ENCODE measurements at places on chromosomes 11 and 22.

GRCh38 chr11:132531921-132532320 is 1000.4 kb downstream of the OPCML start:
- no peak for DNase-seq

- no peak for DNase-seq
These were observed 324.4 kb upstream of the B3GAT1 start for GRCh38 chr11:134736251-134736947.

- DNase-seq: no peak
These were observed 340.9 kb downstream of the LRRC4C start for GRCh38 chr11:41118521-41118920.

DNA sequence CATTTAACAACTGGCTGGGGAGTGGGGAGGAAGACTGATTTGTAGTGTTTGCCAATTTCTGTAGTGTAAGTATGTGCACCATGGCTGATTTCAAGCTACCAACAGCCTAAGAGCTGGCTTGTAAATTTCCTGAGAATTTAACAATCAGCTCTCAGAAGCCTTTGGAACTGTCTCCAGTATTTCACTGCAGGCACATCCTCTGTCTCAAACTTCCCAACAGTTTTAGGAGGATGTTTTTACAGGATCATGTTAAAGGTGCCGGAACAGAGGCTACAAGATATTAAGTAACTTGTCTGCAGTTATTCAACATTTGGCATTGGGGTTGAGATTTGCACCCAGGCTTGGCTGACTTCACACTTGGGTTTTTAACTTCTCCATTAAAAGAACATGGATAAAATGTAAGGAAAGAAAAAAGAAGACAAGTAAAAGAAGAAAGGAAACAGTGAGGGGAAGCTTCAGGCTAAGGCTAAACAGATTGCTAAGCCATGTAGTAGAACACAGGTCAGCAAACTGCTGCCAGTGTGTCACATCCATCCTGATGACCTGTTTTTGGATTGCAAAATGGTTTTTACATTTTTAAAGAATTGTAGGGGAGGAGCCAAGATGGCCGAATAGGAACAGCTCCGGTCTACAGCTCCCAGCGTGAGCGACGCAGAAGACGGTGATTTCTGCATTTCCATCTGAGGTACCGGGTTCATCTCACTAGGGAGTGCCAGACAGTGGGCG is 204.8 kb upstream of the SESN3 start:
- DNase-seq: no peak

GRCh38 chr22:36369004-36369921 is 18.5 kb downstream of the MYH9 start:
- DNase-seq: no peak

DNA sequence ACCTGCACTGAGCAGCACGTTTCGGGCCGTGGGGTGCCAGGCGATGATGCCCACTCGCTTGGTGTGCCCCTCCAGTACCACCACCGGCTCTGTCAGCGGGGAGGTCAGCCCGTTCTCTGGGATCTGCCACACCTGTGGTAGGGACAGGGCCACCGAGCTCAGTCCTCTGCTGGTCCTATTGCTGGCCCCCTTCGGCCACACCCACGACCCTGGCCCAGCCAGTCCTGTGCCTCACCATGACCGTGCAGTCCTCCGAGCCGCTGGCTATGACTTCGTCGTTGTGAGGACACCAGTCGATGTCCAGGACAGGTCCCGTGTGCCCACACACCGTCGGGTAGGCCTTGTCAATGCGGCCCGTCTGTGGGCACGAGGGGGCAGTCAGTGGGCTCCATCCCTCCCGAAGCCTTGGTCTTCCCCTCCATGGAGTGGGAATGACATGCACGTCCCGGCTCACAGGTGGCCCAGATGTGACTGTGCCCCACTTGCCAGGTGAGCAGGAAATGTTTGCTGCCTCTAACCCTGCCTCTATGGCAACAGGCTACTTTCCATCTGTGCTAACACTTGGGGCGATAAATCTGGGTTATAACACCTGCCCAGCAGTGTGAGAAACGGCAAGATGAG is 1.4 kb downstream of the CORO1B start:
- DNase-seq: no peak

GRCh38 chr22:38325587-38325986 is 8.4 kb upstream of the CSNK1E start:
- DNase-seq: no peak

GRCh38 chr11:32105871-32106560 is 15.1 kb downstream of the RCN1 start:
- no peak for DNase-seq

- DNase-seq: no peak
These were observed 7.0 kb upstream of the FCHSD2 start for GRCh38 chr11:73149105-73149504.

DNA sequence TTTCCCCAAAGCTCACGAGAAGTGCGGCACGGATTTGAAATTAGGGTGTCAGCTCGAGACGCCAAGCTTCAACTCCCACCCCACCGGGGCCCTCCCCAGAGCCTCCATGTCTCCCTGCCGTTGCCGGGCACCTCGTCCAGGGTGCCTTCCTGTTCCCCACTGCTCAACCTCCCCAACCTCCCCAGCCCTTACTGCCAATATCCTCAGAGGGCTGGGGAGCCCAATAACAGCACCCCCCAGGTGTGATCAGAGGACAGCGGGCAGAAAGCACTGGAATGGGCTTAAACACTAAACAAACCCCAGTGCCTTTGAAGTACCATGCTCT is 1336.4 kb downstream of the TBC1D22A start:
- DNase-seq: no peak

- no peak for DNase-seq
These were observed 4.2 kb downstream of the MUC5B start for GRCh38 chr11:1226986-1227550.

DNA sequence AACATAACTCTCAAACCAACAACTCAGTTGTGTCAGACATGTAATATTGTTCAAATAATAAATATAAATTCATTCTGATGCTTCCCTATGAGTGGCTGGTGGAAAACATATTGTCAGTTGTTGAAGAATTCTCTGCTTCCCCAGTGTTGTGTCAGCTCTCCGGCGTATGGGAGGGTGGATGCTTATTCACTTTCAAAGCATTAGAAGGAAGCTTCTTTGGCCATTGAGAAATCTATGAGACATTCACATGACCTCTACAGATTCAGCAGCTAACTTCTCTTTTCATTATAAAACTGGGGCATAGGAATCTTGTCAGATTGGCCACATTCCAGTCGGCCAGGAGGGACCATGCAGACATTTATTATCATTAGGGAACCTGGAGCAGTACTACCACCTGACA is 2.9 kb downstream of the OR51V1 start:
- DNase-seq: no peak

DNA sequence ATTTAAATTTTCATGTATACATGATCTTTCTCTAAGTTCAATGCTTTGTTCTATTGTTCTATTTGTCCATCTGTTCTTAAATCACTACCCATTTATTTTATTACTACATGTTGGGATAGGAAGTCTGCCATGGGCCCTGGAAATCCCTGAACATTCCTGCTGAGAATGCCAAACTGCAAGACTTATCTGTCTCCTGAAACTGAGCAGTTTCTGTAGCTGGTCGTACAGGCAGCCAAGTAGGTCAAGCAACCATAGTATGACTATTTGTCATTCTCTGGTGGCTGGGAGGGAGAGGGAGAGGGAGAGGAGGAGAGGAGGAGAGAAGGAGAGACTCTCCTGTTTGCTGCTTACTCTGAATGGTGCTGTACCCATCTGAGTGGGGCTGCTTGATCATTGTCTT is 82.8 kb upstream of the SNX19 start:
- no peak for DNase-seq

DNA sequence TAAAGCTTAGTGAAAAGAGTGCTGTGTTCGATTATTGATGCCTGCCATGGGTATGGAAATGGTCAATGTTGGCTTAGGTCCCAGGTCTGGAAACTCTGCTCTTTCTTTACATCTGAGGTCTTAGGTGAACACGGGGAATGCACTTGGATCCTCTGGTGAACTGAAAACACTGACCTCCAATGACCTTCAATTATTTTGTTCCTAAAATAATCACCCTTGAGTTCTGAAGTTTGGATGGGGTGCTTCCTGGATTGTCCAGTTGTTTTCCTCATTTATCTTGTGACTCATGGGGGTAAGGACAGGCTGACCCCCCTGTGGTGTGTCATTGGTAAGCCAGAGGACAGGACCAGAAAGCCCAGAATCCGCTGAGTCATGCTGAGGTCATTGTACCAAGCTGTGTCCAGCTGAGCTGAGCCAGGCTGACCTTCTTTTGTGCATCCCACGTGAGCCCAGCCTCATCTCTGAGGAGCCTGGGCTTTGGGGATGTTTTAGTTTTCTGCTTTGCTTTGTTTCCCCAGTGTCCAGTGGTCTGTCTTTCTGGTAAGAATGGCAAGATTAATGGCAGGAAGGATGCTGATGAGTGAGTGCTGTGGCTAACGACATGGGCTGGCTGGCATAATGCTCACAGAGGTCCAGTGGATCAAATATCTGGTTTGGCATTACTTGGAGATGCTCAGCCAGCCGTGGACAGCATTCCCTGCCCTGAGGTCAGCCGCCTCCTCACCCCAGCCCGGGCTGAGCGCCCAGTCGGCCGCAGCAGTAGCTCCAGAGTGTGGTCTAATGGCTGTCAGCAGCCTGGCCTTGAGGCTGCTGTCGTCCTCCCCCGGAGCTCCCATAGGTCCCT is 35.6 kb downstream of the AMPD3 start:
- no peak for DNase-seq

- no peak for DNase-seq
These were observed 19.2 kb downstream of the NPTXR start for GRCh38 chr22:38824585-38824984.

GRCh38 chr11:1419811-1420210 is 30.1 kb downstream of the BRSK2 start:
- no peak for DNase-seq

GRCh38 chr22:50695421-50696250 is 23.0 kb downstream of the SHANK3 start:
- no peak for DNase-seq

DNA sequence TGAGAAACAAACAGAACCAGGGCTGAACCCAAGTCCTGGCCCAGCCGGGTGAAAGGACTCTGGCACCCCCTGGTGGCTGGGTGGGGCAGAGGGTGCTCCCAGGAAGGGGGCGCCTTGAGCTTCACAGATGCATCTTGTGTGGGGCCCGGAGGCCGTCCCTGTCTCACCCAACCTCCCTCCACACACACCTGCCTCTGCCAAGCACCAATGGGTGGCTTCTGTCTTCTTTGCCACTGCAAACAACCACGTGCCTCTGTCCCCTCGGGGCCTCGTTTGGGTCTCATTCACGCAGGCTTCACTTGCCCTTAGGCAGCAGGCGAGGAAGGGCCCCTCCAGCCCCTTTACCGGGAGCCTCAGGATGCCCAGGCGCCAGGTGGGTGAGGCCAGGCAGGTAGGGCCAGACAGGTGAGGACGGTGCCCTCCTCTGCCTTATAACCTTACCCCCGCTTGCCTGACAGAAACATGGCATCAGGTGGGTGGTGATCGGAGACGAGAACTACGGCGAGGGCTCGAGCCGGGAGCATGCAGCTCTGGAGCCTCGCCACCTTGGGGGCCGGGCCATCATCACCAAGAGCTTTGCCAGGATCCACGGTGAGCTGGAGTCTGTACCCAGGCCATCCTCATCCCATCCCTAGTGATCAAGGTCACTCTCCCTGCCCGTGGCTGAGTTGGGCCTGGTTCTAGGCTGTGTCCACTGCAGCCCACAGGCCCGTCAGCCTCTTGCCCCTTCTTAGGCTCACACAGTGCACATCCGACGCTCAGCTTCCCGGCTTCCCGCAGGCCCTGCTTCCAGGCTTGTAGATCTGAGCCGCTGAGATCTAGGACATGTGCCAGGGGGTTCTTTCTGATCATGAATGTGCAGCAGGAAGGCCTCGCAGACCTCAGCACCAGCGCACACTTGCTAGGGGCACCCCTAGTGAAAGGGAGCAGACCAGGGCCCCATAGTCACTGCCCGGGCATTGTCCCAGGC is 17.2 kb downstream of the POLR3H start:
- no peak for DNase-seq

DNA sequence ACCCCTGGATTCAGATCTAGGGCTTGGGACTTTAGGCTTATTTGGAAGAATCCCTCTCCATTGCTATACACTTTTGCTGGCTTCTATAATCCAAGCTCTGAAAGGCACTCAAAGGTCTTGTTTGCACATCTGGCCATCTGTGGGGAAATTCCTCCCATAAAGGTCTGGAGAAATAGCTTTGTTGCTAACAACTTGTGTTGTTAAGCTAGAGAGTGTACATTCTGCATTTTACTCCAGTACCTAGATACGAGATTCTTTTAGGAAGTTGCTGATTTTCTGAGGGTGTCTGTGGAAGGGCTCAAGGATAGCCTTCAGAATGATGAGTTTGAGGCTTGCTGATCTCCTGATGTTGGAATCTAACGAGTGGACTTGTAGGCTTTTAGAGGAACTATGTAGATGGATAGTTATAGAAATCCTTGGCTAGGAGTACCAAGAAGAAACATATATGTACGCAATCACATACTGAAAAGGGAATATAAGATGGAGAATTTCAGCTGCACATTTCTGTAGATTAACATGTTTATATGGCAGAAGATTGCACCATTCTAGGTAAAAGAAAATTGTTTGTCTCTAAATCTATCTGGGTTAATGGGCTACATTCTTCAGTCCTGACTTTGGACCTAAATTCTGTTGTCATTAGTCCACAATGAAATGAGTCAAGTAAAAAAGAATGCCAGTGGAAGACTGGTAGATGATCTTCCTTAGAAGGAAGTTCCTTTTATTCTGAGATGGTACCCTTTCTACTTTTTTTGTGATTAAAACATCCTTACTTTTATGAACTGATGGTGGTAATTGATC is 51.0 kb downstream of the UBASH3B start:
- no peak for DNase-seq

- DNase-seq: no peak
These were observed 118.3 kb upstream of the SOX6 start for GRCh38 chr11:16474659-16475058.

- no peak for DNase-seq
These were observed 49.0 kb upstream of the TTC12 start for GRCh38 chr11:113265362-113265761.

- DNase-seq: no peak
These were observed 11.3 kb downstream of the DERL3 start for GRCh38 chr22:23827351-23827995.

DNA sequence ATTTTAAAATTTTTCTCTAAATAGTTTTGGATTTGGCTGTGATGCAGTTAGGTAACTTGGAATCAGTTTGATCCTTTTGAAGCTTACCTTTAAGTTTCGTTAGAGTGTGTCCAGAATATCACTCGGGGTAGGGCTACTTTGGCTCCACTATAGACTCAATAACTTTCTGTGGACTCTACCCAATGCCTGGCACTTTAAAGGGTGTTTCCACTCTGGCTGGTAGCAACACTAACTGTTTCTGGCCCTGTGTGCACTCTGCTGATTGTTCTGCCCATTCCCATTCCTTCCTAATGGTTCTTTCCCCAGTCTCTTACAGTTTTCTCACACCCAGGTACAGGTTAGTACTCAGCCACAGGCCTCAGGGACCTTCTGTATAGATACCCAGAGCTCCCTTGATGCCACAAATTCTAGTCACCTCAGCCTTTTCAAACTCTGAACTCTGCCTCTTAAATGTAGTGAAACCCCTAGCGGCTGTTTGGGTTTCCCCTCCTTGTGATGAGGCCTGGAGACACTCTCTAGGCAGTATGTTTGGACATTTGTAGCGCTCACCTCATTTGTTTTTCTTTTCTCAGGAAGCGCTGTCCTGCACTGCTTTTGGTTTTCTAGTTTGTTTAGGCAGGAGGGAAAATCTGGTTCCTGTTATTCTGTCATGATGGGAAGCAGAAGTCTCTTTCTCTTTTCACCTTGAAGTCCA is 16.8 kb downstream of the CUL5 start:
- DNase-seq: no peak
